ENCODE measurements at places on chromosomes 16 and 17.
A peak's percentile ranks its signal among the peaks of the same experiment; 100 is the strongest.

- no peak for DNase-seq
Observed at GRCh38 chr17:80738987-80739730, 194.5 kb downstream of the RPTOR start.

DNA sequence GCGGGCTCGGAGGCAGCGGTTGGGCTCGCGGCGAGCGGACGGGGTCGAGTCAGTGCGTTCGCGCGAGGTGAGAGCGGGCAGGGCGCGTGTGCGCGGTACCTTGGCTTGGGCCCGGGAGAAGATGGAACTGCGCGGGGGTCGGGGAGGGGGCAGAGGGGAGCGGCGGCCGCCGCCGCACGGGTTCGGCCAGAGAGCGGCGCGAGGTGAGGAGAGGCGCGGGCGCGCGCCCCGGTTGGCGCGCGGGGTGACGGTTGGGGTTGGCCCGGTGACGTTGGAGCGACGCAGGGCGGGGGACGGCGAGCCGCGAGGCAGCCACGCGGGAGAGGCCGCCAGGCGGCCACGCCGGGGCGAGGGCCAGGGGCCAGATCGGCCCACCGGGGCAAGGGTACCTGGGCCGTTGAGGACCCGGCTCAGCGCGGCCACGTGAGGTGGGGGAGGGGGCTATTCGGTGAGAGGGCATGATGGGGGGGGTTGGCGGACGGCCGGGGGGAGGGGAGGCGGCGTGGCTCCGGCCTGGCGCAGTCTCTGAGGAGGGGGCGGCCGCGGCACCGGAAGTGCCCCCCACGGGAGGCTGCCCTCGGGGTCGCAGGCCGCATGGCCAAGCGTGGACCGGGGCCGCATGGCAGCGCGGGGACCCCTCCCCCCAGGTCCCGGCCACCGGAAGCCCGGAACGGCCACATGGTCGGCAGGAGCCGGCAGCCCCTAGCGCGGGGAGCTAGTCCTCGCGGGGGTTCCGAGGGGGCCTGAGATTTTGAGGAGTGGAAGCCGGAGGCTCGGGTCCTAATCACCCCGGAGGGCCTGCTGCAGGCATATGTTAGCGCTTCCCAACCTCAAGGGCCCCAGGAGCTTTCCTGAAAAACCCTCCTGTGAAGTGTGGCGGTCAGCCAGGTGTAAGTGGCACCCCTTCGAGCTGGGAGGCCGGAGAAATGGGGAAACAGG, 527 bp downstream of the EIF5A start:
- no peak for DNase-seq

- no peak for DNase-seq
Observed at GRCh38 chr17:69503711-69504110, 89.2 kb downstream of the MAP2K6 start.

GRCh38 chr17:27952366-27952765, 59.2 kb upstream of the LYRM9 start:
- no peak for DNase-seq

GRCh38 chr17:1558401-1558800, 4.2 kb downstream of the PITPNA start:
- DNase-seq = no peak

- DNase-seq = peak; percentile 18
Observed at GRCh38 chr16:20870122-20870820, 29.9 kb downstream of the DCUN1D3 start.

- DNase-seq = peak; percentile 61
Observed at GRCh38 chr17:75878174-75878998, at the start of gene TRIM47. TRIM47 (minus strand) TSS chr17:75878581; CDS start chr17:75878548, 33 bp downstream.

DNA sequence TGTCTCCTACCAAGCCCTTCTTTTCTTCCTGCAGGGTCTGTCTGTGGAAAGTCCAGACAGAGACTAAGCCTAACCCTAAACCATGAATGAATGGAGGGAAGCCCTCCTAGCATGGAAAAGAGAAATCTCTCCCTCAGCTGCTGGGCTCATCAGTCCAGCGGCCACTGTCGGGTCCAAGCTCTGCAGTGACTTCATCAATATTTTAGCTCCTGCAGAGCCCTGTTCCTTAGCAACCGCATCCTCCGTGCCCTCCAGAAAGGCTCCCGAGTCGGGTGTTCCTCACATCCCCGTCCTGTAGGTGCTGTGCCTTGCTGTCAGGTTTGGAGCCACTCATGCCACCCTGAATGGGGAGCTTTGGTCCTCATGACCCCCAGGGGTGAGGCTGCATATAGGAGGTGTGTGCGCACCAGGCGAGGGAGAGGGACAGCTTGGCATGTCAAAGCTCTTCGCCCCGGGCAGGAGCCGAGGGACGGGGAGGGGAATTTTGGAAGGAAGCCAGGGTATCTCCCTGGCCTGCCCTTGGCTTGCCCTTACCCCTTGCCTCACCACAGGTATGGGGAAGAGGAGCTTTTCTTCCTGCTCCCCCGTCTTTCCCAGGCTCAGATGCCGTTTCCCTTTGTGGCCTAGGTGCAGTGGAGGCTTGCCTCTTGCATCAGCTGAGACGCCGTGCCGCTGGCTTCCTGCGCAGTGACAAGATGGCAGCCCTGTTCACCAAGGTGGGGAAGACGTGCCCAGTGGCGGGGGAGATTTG, 23.9 kb downstream of the SGSM2 start:
- DNase-seq = no peak

GRCh38 chr16:81214745-81215166, 23.7 kb upstream of the BCO1 start:
- peak; percentile 3 for DNase-seq

DNA sequence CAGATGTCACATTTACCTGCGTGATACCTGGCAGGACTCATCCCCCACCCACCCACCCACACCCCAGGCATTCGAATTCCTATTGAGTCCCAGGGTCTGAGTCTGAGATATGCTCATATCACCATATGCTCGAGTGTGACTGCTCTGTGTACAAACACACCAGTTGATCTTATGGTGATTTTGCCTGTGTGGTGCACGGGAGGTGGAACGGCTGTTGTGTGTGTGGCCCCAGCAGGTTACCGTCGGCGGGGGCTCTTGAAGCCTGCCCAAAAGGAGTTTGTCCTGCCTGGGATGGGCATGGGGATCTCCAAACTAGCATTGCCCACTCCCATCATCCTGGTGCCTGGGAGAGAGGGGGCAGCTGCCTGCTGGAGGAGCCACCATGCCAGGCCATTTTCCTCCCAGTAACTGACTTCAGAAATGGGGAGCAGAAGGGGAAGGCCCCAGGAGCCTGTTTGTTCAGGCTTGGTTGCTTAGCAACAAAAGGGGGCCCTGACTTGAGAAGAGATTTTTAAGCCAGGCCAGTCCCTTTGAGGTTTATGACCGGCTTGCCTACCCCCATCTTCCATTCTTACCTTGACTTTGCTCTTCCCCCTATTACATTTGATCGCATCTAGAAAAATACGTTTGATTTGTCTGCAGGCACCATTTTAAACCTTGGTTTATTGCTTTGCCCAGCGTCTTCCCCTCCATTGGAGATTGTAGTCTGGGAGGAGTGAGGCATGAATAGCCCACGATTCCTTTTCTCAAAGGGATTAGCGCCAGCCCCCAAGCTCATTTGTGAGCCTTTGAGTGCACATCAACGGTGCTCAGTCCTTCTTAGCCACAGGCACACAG, 217.7 kb downstream of the CCDC182 start:
- DNase-seq = no peak

- peak; percentile 75 for DNase-seq
Observed at GRCh38 chr16:56576585-56577299, 11.9 kb downstream of the MT4 start.

DNA sequence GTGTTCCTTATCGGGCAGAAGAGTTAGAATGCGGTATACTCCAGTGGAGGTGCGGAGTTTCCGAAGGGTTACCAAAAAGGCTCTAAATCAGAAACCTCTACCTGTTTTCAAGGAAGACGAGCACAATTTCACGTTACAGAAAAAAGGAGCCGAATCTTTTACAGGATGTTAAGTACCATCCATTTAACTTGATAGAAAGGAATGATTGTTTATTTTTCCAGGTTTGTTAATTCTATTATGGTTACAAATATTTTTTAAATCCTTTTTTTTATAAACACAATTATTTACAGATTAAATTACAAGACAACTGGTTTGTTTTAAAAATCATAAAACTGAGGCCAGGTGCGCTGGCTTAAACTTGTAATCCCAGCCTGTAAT, 18.2 kb downstream of the ZNF213 start:
- no peak for DNase-seq

DNA sequence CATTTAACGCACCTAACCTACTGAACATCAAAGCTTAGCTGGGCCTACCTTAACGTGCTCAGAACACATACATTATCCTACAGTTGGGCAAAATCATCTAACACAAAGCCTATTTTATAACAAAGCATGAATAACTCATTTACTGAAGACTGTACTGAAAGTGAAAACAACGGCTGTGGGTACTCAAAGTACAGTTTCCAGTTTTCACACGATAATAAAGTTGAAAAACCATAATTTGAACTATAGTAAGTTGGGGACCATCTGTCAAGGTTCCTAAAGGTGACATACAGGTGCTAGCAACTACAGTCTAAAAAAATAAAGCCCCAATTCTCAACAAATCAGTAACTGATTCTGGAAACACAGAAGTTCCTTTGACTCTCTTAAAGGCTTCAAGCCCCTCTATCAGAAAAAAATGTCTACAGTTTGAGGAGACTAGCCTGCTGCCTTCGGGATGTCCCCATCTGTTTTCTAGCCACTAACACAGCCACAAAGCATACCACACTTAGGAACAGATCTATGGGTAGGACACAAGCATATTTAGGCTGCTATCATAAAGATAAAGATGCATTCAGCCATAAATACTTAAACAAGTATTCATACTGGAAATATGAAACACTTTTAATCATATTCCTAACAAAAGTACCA, 71.3 kb downstream of the KANSL1 start:
- DNase-seq = no peak

DNA sequence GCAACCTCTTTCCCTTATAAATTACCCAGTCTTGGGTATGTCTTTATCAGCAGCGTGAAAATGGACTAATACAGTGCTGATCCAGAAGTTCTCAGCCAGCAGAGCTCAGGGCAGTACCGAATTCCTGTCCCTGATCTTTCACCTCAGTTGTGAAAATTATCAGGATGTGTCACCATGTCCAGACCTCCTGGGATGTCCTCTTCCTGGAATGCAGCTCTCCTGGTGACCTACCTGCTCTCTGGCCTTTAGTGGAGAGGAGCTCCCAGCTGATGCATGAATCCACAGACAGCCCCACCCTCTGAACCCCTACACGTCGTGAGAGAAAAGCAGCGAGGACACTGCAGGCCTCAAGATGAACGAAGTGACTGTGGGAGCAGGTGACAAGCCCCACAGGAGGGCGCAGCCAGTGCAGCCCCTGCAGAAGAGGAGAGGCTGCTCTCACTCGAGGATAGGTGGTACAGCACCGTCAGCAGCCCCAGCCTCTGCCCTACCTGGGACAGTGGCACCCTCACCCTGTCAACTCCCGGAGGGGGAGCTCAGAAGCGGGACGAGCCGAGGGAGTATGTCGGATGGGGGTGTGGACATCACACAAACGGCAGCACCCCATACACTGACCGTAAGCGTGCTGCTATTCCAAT, 22.0 kb upstream of the C16orf95 start:
- DNase-seq = no peak

GRCh38 chr16:68411086-68411485, 37.2 kb downstream of the SMPD3 start:
- DNase-seq = no peak

- no peak for DNase-seq
Observed at GRCh38 chr17:5000237-5000639, 2.5 kb downstream of the KIF1C start.

GRCh38 chr16:85915125-85915845, 16.3 kb downstream of the IRF8 start:
- peak; percentile 37 for DNase-seq

DNA sequence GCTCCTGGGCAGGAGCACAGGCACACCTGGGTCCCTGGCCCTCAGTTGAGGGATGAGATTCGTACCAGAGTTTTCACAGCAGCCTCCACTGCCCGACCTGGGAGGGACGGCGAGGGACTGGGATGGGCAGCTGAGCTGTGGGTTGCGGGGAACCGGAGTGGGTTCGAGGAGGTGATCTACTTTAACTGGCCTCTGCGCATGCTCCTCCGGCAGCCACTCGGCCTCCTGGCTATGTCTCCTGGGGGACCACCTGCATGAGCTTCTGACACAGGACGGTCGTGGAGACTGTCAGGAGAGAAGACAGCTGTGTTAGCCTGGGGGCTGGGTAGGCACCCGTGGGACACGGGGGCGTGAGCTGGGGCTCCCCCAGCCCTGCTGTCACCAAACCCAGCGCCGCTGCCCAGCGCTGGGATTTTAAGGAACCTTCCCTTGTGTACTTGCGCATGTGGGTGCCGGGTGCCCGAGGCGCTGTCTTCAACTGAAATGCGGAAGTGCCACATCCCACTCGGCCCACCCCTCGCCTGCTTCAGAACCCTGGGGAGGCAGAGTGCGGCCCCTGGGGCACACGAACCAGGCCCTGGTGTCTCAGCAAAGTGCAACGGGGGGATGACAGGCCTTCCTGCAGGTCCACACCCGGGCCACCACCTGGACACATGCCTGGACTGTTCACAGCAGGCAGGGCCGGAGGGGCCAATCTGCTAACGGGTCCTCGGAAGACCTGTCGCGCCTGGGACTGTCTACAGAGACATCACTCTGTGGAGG, 36.4 kb downstream of the SLC7A5 start:
- peak; percentile 74 for DNase-seq

- DNase-seq = peak; percentile 66
Observed at GRCh38 chr16:8644211-8645140, 23.0 kb downstream of the METTL22 start.

- no peak for DNase-seq
Observed at GRCh38 chr17:81912441-81913309, 1.5 kb upstream of the PCYT2 start.

- no peak for DNase-seq
Observed at GRCh38 chr16:817001-817906, 16.7 kb upstream of the GNG13 start.

DNA sequence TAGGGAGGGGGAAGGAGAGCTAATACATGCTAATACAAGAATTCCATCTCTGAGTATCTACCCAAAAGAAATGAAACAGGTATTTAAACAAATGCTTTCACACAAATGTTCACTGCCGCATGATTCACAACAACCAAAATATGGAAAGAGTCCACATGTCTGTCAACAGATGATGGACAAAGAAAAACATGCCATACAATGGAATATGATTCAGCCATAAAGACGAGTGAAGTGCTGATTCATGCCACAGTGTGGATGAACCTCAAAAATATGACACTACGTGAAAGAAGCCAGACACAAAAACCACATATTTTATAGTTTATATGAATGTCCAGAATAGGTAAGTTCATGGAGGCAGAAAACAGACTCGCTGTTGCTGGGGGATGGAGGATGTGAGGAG, 321.4 kb downstream of the FOXL1 start:
- no peak for DNase-seq

- DNase-seq = no peak
Observed at GRCh38 chr17:3979290-3979611, 15.0 kb upstream of the ATP2A3 start.

- no peak for DNase-seq
Observed at GRCh38 chr16:66691234-66691633, 5.3 kb downstream of the CMTM4 start.

DNA sequence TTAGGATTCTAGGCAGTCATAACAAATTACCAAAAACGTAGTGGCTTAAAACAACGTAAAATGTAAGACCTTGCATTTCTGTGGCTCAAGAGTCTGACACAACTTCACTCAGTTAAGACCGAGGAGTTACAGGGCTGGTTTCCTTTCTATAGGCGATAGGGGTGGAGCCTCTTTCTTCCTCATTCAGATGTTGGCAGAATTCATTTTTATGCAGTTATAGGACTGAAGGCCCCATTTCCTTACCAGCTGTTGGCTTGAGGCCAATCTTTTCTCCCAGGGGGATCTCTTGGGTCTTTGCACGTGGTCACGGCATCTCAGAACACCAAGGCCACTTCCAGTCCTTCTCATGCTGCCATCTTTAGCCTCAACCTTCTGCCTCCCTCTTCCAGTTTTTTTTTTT, 145.2 kb downstream of the KCNJ2 start:
- peak; percentile 25 for DNase-seq

GRCh38 chr16:27367461-27368357, 34.3 kb upstream of the IL21R start:
- peak; percentile 44 for DNase-seq
